Stimulated activated effector memory CD8-positive, alpha-beta T cell treated with anti-CD3 and anti-CD28 coated beads, Interleukin-12 subunit alpha, Interleukin-12 subunit beta, amount 100 ng/mL, for 72 hours (primary cell): ENCODE measurements at places on chromosomes 4 and X.

DNA sequence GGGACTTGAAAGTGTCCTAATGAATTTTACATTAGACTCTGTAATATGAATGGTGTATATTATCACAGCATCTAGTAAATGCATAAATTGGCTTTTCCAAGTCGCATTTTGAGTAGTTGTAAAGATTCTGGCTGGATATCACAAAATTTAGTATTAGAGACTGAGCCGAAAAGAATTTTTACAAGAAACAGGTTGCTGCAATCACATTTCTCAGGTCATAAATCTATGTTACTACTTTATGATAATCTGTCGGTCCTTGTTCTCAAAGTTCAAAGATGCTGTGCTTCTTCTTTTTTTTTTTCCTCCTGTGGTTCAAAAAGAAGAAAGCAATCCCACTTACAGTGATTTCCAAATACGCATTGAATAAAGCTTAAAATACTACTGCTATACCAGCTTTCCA is 253.4 kb downstream of the KCNIP4 start:
- DNase-seq, result no peak

DNA sequence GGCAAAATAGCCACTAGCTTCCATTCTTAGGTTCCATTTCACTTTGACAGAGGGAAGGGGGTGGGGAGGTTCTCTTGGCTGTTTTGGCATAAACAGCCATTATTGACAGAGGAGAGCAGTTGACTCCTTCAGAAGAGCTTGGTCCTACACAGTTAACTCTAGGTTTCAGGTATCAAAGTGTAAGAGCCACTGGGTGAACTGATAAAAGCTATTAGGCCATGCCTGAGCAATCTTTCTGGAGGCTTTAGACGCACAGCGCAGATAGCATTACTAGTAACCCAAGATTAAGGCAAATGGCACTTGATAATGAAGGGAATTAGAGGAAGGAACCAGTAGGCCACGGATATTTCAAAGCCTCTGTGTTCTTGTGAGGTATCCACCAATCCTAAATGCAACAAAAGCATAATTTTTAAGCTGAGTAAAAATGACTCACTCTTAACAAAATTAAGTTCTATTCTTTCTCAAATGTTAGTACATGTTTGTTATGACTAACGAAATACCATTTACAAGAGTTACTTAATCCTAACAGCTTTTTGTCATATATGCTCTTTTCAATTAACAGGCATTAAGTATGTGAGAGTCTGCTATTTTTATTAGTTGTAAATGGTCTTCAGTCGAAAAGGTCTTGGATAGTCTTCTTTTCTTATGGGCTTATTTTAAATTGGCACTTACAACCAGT is 53.6 kb downstream of the SLC7A11 start:
- no peak for DNase-seq

- DNase-seq, result no peak
Measured at GRCh38 chr4:64581422-64581821, 172.2 kb upstream of the TECRL start.

DNA sequence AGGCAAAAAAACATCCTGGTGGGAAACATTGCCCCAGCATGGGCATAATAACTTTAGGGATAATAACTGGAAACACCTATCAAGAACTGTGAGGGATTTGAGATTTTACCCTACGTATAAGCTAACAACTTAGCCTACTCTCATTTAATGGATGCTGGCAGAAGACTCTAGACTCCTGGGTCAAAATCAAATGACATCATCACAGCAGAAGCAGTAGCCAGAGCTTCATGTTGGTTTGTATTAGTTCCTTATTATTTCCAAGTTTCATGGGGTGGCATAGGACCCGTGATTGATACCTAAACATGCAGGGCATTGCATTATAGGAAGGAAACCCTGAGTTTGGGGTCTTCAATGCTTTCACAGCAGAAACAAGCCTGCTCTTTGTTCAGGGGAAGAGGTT is 4.6 kb downstream of the TCEAL9 start:
- DNase-seq, result no peak

DNA sequence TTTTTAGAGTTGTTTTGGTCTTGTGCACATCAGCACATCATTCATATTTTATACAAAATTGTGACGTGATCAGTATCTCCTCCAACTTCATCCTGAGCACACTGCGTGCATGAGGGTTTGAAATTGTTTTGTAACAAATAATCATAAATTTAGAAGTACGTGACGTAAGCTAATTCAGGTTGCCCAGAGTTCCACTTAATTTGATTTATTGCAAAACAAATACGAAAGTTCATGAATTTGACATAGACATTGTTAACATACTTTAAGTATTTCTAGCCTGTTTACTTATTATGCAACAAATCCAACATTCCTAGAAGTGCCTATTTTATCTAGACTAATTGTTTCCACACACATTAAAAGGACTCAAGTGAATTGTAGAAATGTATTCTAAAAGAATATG is 48.3 kb downstream of the MAP7D3 start:
- DNase-seq, result no peak

DNA sequence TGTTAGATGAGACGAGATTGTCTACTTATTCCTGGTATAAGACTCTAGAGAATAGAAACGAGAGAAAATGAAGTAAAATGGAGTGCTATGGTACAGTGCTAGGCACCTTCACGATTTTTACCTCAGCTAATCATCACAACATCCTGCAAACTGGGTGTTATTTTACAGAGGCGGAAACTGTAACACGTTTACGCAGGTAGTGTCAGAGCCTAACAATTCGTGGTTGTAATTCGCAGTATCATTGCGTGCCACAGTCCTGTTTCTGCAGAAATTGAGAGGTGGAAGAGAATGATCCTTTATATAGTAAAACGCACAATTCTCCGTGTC is 383 bp upstream of the TBC1D19 start:
- no peak for DNase-seq

- no peak for DNase-seq
Measured at GRCh38 chr4:55338486-55338885, 7.6 kb upstream of the SRD5A3 start.

GRCh38 chrX:45986081-45986480 is 559.1 kb downstream of the ZNF674 start:
- DNase-seq, result no peak

GRCh38 chrX:134013092-134013497 is 27.7 kb upstream of the GPC3 start:
- no peak for DNase-seq

- DNase-seq, result no peak
Measured at GRCh38 chr4:151702256-151702655, 58.6 kb downstream of the GATB start.

GRCh38 chr4:114734594-114734993 is 136.0 kb downstream of the UGT8 start:
- no peak for DNase-seq

- peak; percentile 51 for DNase-seq
Measured at GRCh38 chr4:78720994-78721677, 55.0 kb upstream of the BMP2K start.

DNA sequence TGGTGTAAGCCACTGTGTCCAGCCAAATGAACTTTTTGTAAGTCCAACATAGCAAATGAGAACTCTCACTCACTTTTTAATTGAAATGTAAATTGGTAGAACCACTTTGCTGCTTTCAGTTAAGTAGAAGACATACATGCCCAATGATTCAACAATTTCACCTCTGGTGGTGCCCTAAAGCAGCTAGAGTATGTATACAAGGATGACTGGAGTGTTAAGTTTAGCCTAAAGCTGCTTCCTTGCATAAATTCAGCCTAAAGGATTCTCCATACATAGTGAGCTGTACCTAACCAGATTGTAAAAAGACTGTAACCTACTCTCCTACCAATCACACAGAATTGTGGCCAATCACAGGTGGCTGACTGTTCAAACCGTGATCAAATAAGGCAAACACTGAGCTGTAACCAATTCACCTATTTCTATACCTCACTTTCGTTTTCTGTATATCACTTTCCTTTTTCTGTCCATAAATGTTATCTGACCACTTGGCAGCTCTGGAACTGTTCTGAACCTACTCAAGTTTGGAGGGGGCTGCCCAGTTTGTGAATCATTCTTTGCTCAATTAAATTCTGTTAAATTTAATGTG is 39.9 kb downstream of the PDS5A start:
- DNase-seq, result no peak

DNA sequence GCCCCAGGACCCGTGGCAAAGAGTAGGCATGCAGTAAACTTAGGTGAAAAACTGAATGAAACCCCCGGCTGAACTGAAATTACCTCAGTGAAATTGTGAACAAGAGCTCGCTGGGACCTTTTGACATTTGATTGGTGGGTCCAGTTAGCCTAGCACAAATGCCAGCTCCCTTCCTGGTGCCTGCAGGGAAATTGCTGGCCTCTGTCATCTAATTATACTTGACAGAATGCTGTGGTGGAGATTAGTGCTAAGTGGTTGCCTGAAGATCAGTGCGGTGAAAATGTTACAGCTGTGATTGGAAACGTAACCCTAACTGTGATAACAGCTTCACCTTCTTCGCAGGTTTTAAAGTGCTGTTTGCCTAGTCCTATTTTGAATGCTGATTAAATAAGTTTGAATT is 43.0 kb downstream of the ADD1 start:
- no peak for DNase-seq

DNA sequence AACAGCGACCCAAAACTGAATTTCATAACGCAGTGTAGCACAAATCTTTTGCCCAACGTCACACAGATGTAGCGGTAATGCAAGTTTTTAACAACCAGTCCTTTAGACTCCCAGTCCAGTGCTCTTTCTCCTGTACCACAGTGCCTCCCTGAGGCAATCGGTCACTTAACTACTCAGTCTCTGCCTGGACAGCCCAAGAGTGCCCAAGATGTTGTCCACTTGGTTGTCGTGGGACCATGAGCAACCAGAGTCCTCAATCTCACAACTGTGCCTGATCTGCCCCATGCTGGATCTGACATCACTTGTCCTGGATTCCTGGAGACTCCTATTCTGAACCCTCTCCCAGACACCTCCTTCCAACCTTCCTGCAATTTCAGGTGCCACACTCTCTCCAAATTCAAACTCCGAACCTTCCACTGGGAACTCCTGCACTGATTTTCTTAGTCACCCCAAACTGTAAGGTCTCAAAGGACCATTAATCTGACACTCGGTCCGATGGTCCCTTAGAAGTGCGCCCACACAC is 702 bp downstream of the MMGT1 start:
- no peak for DNase-seq

GRCh38 chr4:19399001-19399400 is 852.7 kb upstream of the SLIT2 start:
- no peak for DNase-seq
